ENCODE measurements at places on chromosomes 4 and X.

DNA sequence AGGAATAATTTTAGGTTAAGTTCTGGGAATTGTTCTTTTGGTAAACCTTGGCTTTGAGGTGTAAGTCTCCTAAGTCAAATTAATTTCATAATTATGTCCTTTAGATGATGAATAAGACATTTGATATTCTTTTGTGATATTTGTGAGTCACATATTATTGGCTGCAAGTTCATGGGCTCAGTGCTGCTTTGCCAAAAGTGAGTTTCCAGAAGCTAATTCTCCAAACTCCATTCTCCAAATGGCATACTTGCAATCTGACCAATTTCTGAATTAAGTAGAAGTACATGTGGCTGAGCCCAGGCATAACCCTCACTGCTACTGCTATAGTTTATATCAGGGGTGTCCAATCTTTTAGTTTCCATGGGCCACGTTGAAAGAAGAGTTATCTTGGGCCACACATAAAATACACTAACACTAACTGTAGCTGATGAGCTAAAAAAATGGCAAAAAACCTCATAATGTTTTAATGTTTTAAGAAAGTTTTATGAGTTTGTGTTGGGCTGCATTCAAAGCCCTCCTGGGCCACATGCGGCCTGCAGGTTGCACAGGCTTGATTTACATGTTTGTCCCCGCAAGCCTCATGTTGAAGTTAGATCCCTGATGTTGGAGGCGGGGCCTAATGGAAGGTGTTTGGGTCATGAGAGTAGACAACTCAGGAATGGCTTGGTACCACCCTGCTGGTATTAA is 196.1 kb downstream of the ZNF330 start:
- DNase-seq, result no peak

DNA sequence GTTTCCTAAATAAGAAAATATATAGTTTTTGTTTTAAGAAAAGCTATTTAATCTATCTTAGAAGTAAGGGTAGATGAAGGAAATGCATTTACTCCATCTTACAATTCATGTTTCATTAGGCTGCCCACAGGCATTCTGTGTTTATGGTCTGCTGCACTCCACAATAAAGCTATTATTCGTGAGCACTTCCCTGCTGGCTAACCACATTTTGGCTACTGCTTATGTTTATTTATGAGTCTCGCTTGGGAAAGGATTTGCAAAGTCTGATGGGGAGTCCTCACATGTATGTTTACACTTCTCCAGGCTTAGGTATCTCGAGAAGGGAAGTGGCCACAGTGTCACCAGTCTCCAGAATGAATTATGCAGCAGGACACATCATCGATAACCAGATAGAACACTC is 260.8 kb upstream of the VCX start:
- DNase-seq, result no peak

DNA sequence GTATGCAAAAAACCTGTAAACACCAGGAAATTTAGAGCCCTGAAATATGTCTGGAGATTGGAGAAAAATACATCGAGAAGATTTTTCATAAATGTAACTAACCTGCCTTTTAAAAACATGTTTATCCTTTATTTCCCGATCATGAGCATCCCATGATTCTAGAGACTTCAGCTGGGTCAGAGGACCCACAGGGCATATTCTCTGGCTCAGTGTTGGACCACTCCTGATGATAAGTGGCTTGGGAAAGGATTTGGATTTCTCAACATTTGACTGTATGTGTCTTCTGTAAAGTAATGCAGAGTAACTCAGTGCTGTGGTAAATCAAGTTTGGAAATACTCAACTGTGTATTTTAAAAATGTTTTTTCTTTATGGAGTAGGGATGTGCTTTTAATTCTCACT is 40.0 kb upstream of the ANK2 start:
- no peak for DNase-seq

DNA sequence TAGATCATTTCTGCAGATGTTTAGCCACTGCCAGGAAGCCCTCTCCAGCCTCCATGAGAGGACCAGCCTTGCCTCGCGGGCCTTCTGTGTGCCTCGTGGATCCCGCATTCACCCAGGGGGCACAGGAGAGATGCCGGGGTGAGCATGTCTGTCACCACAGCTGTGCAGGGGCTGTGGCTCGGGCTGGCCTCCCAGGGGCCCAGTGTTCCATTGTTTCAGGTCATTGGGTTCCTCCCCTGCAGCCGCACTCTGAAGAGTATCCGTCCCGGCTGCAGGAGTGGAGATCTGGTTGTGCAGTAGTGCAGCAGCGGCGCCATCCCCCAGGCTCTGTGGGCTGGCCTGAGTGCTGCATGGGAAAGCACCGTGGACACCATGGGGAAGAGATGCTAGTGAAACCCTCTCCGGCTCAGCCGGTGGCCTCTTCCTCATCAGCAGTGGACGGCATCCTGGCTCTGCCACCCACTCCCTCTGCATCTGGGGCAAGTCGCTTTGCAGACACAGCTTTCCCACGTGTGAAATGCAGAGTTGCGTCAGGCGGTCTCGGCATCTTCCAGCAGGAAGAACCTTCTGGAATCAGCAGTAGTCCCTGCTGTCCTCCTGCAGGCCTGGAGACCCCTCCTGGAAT is 29.1 kb downstream of the TBC1D14 start:
- no peak for DNase-seq

- DNase-seq, result no peak
Measured at GRCh38 chr4:69843301-69843700, 16.6 kb downstream of the SULT1E1 start.

- DNase-seq, result no peak
Measured at GRCh38 chr4:129364747-129365452, 268.9 kb downstream of the C4orf33 start.

DNA sequence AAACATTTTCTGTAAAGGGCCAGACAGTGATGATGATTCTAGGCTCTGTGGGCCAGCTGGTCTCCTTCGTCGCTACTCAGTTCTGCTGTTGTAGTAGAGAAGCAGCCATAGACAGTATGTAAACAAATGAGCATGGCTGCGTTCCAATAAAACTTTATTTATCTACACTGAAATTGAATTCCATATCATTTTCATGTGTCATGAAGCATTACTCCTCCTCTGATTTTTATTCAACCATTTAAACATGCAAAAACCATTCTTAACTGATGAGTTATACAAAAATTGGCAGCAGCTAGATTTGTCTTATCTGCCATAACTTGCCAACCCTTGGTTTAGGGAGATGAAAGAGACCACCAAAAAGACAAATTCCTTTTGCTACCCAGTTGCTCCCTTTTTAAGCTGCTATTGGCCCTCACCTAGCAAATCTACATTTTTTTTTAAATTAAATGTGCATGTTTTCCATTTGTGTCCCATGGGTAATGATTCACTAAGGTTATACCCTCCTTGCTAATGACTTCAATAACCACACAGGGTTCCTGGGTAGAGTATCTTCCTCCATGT is 309.9 kb downstream of the DHX15 start:
- no peak for DNase-seq

GRCh38 chr4:125062115-125063050 is 252.4 kb upstream of the FAT4 start:
- DNase-seq, result no peak

DNA sequence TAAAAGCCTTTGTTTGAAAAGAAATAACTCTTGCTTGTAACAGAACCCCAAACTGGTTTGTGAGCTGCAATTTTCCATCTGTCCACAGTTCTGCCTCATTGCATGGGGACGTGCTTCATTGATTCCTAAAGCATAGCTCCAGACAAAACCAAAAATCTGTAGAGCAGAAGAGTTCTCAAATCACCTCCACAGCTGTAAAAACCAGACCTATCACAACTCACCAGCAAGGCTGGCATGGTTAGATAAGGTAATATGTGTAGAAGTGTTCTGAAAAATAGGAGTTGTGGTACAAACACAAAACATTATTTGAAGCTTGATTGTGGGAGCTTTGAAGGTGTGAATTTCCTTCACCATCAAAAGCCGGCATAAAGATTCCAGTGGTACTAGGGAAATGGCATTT is 12.5 kb upstream of the RAB28 start:
- no peak for DNase-seq
